Stimulated activated CD8-positive, alpha-beta memory T cell treated with anti-CD3 and anti-CD28 coated beads, Interleukin-7, amount 100 ng/mL, for 48 hours (primary cell): ENCODE measurements at places on chromosomes 3 and 15.

GRCh38 chr15:59237924-59238331 lies 31.3 kb downstream of the LDHAL6B start:
- DNase-seq: no peak

DNA sequence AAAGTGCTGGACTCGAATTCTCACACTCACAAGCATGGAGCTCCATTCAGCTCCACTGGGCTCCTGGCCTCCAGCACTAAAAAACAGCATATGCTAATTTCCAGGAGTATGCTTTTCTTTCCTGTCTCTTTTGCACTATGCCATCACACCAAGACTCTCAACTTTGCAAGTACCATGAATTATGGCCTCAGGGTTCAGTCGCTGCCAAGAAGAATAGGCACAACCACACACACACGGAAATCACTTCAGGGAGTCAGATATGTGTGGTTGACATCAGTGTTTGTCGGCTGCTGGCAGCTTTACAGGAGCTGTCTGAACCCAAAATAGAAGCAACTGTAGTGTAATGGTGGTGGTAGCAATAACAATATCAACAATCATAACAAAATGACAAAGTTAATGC lies 305.0 kb upstream of the SLCO3A1 start:
- DNase-seq: no peak

DNA sequence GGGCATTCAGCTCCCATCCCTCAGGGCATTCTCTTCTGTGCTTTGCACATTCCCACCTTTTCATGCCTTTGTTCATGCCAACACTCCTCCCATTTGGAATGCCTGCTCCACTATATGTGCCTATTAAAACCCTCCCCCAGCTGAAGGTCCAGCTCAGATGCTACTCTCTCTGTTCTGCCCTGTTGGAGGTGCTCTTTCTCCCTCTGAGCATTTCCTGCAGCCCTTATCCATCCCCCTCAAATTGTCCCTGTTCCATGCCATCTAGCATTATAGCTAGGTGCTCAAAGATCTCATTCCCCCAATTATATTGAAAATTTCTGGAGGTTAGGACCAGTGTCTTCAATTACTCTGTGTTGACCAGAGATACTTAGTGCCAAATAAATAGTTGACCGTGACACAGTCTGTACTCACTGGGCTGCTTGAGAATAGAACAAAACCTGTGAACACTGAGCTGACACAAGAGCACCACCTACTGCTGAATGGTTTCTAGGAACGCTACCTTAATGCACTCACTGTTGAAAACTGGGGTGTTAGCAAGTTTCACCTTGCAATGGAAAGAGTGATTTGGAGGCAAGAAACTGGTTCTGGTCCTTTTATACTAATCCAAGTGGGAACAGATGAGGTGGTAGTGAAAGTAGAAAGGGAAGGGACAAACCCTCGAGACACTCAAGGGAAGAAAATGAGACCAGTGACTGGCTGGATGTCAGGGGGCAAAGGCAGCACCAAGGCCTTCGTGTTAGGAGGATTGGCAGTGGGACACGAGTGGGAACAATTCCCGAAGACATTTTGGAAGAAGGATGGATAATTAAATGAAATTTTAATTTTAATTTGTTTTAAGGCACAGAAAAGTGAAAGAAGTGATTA lies 289.8 kb upstream of the ROPN1 start:
- DNase-seq: no peak

GRCh38 chr15:69818529-69818928 lies 279.2 kb downstream of the TLE3 start:
- no peak for DNase-seq

GRCh38 chr15:57326196-57326595 lies 50.1 kb upstream of the CGNL1 start:
- no peak for DNase-seq

DNA sequence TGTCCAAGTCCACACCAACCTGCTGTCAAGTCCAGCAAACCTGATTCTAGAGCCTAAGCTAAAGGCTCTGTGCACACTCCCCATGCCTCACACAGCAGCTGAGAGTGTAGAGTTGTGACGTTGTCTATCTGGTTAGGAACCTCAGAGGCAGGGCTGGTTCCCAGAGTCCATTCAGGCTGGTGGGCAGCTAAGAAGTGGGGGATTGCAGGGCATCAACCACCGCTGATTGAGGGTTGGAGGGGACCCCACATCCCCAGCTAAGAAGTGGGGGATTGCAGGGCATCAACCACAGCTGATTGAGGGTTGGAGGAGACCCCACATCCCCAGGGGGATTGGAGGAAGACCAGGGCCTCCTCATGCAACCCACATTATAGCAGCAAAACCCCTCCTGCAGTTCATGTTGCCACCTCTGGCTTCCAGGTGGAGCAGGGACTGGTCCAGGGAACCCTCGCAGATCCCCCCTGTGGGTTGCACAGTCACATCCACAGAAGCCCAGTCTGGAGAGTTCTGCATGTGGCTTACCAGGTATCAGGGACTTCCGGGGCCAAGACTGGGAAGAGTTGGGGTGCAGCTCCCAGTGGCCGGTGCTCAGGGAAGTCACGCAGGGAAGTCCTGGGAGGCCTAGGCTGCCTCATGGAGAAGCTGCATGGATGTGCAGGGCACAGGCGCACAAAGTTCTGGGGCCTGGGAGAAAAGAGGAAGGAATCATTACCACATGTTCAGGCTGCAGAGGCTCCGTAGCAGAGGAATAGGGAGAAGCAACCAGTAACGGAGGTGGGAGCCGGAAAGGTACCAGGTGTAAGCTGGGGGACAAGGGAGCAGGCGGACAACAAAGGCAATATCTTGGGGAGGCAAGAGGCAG lies 71.4 kb upstream of the PCSK6 start:
- DNase-seq: no peak

- DNase-seq: no peak
Observed at GRCh38 chr15:32646291-32646690, 4.8 kb downstream of the SCG5 start.

- DNase-seq: no peak
Observed at GRCh38 chr3:27649277-27649676, 72.8 kb downstream of the EOMES start.

DNA sequence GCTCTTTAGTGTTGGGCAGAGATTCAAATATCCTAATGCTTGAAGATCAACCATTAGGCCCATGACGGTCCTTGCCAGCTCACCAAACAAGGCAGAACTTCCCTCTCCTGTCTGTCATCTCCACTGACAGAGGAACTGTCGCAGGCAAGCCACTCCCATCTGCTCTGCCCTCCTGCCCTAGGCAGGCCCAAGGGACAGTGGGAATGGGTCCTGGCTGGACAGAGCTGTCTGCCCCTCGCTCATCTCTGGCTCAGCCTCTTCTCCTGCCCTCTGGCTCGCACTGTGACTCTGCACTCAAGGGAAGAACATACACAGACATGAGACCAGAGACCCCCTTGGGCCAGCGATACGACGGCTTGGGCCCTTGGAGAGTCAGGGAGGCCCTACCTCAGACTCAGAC lies 7.6 kb upstream of the MUSTN1 start:
- no peak for DNase-seq

DNA sequence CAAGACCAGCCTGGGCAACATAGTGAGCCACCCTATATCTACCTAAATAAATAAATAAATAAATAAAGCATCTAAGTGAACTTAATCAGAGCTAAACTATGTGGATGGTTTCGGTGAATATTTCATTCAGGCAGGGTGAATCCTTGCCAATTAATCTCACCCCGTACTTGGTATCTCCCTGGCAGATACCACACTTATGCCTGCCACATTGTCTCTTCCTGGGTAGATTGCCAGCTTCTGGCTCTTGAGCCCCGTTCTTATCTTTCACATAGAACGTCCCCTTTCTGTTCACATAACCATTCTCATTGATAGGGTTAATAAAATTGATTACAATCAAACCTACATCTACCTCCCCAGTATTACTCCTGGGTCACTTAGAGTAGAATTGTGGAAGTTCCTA lies 7.0 kb downstream of the SNAP23 start:
- DNase-seq: no peak

GRCh38 chr3:101381809-101382208 lies 61.4 kb upstream of the IMPG2 start:
- no peak for DNase-seq

DNA sequence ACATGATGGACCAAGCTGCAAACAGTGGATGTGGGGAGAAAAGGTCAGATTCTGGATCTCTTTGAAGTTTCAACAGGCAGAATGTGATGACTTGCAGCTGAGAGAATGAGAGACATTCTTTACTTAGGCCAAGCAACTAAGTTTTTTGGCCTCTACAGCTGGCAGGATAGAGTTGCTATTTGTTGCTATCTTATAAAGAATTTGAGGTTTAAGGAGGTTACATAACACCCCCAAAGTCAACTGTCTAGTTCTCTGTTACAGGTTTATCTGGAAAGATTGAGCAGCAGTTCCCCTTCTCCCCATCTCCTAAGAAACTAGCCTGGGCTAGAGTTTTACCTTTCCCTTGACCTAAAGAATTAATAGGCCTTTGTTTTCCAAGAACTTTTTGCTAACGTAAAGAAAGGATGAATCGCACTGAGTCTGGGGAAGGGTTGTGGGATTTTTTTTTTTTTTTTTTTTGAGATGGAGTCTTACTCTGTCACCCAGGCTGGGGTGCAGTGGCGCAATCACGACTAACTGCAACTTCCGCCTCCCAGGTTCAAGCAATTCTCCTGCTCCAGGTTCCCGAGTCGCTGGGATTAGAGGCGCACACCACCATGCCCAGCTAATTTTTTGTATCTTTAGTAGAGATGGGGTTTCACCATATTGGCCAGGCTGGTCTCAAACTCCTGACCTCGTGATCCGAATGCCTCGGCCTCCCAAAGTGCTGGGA lies 26.6 kb upstream of the SLMAP start:
- DNase-seq: no peak

DNA sequence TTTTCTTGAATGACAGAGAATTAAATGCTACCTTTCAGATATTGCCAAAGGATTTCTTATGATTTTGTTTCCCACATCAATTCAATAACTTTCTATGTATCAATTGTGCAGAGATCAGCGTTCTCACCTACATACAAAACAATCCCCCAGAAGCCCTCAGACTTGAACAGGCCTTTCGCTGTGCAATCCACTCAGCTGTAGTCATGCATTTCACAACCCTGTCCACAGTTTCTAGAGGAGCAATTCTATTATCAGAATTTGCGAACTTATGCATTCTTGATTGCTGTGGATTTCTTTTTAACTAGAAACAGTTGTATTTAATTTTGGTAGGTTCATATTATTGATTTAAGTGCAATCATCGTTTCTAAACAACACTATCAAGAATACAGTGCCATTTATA lies 13.7 kb upstream of the ALCAM start:
- DNase-seq: no peak

DNA sequence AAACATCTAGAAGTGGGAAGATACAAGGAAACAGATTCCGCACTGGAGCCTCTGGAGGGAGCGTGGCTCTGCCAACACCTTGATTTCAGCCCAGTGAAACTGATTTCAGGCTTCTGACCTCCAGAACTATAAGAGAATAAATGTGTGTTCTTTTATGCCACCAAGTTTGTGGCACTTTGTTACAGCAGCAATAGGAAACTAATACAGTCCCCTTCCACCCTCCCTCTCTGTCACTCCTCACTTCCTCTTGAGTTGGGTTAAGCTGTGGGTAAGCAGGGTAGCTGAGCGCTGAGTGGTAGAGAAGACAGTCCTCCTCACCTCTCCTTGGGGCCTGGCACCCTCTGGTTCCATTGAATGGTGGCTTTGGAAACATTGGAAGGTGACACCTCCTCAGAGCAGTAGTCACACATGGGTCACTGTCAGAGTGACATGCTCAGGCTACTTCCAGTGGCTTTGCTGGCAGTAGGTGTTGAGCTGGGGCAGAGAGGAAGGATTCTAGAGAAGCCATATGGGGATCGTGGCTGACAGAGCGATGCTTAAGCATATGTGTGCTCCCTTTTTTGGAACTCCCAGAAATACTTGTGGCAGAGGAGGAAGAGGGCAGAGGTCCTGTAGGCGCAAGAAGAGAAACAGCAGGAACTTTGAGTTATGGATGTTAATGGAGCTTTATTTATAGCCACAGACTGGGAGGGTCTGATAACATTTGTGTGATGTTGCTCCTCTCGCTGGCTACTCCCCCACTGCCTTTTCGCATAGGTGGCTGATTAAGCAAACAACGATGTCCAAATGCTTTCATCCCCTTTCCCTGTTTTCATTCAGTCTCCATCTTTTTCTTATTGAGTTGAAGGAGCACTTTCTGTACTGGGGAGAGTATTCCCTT lies 14.8 kb upstream of the HCN4 start:
- no peak for DNase-seq

GRCh38 chr3:138593488-138594149 lies 441 bp downstream of the CEP70 start:
- no peak for DNase-seq

DNA sequence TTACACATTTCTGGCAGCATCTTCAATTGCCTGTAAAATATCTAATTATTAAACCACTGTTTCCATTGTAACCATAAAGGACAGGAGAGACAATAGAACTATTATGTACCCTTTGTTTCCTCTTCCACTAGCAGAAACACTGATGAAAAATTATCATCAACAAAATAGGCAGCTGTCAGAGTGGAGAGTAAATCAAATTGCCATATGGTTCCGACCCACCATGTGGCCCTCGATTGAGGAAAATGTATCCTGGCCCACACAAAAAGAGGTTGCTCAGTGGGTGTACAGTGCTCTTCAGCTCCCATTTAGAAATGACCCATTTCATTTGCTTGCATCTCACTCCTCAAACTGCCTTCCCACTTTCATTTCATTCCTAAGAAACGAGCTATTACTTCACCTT lies 570.6 kb upstream of the UBE2E2 start:
- DNase-seq: no peak

GRCh38 chr15:60020736-60021135 lies 16.6 kb downstream of the FOXB1 start:
- DNase-seq: no peak

DNA sequence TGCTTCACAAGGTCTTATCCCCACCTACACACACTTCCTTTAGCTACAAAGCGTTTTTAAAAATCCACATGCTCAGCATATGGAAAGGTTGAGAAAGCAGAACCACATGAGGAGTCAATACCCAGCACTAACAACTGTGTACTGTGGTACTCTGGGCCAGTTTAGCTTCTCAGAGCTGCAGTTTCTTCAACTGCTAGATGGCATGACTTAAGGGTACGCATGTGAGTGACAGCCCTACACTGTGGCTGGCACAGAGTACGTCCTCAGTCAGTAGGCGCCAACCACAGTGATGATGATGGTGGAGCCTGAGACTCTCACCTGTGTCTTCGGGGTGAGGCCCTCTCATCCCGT lies 17.4 kb downstream of the CCDC12 start:
- DNase-seq: no peak

DNA sequence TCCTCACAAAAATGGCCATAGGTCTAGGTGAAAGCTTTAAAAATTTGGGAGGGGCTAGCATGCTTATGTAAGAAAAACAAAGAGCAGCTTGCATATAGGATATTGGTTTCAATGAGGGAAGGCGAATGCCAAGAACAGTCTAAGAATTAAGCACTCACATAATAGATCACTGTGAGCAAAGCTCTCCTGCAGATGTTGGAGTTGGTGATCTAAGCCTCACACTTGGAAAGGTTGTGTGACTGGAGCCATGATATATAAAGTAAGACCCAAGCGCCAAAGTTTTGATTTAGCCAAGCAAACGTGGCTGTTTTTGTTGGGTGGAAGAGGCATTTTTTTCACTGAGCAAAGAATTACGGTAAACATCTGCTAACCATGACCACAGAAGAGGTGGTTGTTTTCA lies 237.5 kb downstream of the FOXP1 start:
- DNase-seq: no peak
